ENCODE measurements at places on chromosomes 2 and 18.
A peak's percentile ranks its signal among the peaks of the same experiment; 100 is the strongest.

DNA sequence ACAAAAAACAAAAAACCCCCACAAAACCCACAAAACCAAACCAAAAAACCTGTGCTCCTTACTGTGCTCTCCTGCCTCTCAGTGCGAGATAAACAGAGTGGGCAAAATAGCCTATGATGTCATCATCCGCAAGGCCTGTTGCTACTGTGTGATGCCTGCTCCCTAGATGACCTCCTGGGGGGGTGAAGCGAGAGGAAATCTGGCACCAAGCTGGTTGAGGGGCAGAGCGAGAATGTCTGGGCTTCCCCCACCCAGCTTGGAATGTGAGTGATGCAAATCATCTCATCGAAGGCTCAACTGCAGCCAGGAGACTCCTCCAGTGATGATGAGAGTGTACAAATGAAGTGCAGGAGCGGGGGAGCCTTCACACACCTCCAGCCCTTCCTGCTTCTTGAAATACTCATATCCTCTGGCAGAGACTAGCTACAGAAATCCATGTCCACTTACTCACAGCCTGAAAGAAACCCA is 57.7 kb upstream of the MAP4K3 start:
- DNase-seq = no peak

- DNase-seq = no peak
Measured at GRCh38 chr18:76495006-76495370, at the start of gene ZNF516. ZNF516 (minus strand) TSS chr18:76495242; CDS start chr18:76443054, 52,188 bp downstream.

DNA sequence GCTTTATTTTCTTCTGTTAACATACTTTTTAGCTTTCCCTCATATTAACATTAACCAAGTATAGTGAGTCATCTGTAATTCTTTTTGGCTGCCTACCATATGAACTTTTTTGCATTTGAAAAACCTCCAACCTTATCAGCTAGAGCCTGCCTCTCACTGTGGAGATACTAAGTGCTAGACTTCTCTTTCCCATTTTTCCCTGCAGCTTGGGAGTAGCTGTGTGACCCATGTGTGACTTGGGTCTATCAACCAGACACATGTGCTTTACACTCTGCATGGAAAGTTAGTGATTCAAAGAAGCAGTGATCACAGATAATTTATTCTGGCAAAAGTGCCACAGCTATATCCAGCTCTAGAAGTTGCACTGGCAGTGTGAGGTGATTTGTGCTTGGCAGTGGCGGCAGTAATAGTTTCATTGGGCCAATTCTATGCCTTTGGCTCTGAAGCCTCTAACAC is 36.3 kb downstream of the PREPL start:
- DNase-seq = no peak

GRCh38 chr2:76613330-76613729 is 902.6 kb upstream of the GCFC2 start:
- no peak for DNase-seq

DNA sequence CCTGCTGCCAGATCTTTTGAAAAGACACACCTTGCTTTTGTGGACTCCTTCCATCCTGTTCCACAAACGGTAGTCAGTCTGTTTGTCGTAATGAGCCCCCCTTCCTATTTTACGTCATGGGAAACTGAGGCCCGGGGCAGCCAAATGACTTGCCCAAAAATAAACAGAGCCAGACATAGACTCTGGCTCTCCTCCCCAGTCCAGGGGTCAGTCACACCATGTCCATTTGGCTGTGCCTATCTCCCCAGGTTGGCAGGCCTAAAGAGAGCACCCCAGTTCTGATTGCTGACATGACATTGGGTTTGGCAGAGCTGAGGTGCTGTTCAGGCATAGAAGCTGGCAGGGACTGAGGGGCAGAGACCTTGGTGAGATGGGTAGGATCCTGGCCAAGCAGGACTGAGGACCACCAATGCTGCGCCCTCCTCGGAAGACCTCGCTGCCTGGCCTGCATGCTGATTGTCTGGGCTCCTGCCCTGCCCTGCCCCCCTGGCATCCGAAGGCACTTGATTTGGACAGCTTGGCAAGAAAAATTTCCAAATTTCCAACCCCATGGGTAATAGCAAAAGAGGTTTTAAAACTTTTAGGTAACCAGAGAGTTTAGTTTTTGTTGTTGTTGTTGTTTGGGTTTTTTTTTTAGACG is 335.4 kb downstream of the DYSF start:
- peak; percentile 42 for DNase-seq

- no peak for DNase-seq
Measured at GRCh38 chr2:10226038-10226724, 76.5 kb upstream of the HPCAL1 start.

GRCh38 chr2:207330912-207331311 is 165.2 kb upstream of the KLF7 start:
- no peak for DNase-seq

DNA sequence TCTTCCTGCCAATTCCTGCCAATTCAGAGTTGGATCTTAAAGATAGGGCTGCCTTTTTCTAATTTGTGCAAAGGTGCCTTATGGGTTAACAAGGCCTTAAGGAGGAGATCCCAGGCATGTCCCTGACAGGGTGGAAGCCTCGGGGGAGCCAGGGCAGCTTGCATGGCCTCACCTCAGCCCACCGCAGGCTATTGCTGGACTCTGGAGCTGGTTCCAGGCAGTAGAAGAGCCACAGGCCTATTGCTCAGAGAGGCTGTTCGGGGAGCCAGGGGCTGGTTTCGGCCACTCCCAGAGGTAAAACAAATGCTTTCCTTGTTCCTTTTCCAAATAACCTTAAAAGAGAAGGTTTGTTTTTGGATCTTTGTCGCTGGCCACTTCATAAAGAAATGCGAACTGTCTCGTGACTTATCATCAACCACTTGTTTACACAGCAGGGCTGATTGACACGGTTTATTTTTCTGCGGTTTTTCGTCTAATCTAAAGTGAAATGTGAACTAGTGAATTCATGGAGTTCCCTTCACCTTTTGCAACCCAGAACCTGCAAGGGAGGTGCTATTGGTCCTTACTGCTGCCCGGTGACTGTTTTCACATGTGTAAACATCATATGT is 108.6 kb downstream of the APOB start:
- DNase-seq = no peak

DNA sequence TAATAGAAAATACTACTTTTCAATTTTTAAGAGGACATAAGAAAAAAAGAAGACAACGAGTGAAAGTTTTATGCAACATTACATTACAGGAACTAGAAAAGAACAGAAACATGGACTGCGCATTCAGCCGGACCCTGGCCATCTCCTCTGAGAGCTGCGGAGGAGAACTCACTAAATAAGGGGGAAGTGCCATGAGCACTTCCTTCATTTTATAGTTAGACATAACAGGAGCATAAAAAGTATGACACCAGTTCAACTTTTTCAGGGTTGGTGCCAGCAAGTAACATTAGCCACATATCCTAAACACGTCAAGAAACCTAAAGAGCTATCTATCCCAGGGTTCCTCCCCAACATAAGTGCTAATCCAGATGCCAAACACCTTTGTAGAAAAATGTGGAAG is 78.0 kb upstream of the SERTAD2 start:
- DNase-seq = no peak

GRCh38 chr2:173196080-173196479 is 120.4 kb downstream of the MAP3K20 start:
- DNase-seq = no peak

DNA sequence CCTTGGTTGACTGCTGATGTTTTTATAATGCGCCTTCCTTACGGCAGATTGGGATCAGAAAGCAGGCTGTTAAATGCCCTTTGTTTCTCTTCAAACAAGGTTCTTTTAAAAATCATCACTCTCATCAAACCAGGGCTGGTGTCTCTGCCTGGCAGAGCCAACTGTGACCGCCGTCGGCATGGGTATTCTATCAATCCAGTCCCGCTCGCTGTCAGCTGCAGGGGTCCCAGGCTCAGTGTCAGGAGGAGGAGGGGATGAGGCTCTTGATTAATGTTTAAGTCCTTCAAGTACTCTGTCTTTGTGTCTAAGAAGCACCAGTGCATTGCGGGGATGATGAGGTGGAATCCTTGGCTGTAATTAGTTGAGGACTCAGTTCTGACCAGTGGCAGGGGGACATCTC is 348.1 kb downstream of the RNF144A start:
- DNase-seq = no peak

DNA sequence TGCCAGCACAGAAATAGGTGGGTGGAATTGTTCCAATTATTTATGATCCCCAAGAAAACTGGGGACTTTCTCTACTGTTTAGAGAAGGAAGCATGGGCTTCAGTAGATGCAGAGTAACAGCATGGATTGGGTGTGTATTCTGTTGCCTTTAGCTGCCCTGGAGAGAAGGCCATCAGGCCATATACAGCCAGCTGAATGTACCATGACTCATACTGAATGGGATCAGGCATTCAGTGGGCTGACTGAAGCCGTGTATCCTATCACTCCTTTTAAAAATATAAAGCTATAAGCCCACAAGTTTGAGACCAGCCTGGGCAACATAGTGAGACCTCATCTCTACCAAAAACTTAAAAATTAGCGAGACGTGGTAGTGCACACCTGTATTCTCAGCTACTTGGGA is 16.7 kb upstream of the PLEKHM3 start:
- no peak for DNase-seq

- DNase-seq = no peak
Measured at GRCh38 chr2:157443795-157444640, at the start of gene CYTIP. CYTIP (minus strand) TSS chr2:157444089; CDS start chr2:157444020, 69 bp downstream.

DNA sequence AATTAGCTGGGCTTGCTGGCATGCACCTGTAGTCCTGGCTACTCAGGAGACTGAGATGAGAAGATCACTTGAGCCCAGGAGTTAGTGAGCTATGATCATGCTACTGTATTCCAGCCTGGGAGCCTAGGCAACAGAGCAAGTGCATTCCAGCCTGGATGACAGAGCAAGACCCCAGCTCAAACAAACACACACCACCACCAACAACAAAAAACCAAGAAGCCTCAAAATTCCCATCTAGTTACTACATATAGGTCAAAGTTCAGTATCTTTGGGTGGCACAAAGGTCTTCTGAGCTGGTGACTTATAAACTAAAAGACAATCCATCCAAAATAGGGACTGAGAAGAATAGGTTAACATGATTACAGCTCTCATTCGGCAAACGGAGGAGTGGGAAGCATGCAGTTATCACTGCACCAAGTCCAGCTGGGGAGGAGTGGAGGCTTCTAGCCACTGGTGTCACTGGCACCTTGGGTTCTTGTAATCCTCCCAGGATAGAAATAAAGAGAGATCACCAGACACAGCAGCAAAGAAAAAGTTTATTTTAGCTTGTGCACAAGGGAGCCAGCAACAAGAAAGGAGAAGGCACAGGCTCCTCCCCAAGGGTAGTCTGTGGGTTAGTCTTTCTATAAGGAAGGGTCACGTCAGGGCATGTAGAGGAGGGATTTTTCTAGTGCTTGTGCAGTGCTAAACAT is 57.4 kb downstream of the SH2D6 start:
- DNase-seq = no peak

DNA sequence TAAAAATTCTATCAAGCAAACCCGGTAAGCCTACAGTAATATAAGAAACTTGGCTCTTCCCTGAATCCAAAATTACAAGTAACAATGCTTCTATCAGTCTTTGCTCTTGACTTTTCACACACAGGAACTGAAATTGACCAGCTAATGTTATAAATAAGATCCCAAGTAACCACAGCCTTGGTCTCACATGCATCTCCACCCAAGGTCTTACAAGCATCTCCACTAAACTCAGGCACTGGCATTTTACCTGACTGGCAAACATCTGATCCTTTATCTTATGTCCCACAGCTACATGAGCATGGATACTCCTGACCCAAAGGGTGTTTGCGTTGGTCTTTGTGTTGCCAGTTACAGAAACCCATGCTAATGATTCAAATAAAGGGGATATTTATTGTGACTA is 302.3 kb upstream of the EPHA4 start:
- DNase-seq = no peak

DNA sequence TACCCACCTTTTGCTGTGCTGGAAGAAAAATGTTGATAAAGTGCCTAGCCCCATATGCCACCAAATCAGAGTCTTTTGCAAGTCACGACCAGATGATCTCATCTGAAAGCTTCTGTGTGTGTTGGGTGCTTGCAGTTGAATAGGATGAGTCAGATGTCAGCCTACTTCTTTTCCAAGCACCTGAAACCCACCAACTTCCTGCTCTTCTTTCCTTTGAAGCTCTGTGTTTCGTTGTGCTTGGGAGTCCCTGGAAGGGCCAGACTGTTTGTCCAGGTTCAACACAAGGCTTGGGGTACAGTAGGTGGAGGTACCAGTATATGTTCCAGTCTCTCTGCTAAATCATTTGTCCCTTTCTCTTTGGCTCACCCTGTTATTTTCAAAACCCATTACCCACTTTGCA is 36.8 kb upstream of the LCLAT1 start:
- no peak for DNase-seq
